ENCODE measurements at places on chromosomes 11 and 22.

DNA sequence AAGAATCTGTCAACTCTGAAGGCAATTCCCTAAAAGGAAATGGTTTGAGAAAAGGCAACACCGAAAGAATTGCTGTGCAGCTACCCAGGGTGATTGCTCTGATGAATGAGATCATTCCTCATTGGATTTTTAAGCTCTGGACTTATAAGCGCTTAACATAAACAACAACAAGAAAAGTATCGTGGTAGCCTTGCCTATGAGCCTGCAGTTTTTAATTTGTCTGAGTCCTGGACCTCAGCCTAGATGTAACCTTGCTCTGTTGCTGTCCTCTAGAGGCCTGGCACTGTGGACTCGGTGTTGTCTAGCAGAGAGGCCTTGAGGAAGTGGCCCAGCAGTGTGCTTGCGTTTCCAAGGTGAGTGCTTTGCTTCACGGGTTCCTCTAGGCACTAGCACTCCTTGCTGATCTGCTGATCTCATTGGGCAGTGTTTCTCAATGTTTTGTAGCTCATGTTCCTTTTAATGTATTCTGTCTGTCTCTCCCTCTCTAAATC is 20.4 kb downstream of the CCDC81 start:
- DNase-seq, result no peak

- DNase-seq, result no peak
Measured at GRCh38 chr11:118606157-118606843, 1.1 kb upstream of the PHLDB1 start.

- DNase-seq, result peak; percentile 15
Measured at GRCh38 chr11:131691181-131692041, 321.0 kb downstream of the NTM start.

GRCh38 chr22:42617155-42617983 is 2.7 kb upstream of the POLDIP3 start:
- DNase-seq, result no peak

DNA sequence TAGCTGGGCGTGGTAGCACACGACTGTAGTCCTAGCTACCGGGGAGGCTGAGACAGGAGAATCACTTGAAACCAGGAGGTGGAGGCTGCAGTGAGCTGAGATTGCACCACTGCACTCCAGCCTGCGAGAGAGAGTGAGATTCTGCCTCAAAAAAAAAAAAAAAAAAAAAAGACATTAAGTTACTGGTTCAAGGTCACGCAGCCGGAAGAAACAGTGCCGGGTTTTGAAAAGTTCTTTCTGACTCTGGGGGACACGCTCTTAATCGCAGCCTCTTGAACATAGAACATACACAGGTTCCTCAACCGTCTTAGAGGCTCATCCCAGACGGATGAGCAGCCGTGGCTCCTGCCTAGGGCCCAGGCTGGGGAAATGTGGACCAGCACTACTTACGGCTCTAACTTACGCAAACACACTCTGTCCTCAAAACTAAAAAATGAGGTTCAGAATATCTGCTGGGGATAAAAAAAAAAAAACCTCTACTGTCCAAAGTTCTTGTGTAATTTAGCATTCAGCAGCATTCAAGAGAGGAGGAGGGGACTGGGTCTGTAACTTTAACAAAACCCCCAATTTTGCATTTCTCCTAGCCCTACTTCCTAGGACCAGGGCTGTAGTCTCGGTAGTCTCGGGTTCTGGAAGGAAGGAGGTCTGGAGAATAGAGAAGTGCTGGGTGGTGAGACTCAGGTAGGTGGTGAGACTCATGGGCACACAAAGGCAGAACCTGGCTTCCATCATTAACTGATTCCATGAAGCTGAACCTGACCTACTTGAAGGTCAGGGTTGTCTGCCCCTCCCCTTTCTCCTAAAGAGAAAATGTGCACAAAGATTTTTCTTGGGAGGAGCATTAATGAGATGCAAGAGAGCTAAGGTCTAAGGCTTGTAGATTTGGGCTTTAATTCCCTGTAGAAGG is 6.0 kb downstream of the SPTBN2 start:
- no peak for DNase-seq

DNA sequence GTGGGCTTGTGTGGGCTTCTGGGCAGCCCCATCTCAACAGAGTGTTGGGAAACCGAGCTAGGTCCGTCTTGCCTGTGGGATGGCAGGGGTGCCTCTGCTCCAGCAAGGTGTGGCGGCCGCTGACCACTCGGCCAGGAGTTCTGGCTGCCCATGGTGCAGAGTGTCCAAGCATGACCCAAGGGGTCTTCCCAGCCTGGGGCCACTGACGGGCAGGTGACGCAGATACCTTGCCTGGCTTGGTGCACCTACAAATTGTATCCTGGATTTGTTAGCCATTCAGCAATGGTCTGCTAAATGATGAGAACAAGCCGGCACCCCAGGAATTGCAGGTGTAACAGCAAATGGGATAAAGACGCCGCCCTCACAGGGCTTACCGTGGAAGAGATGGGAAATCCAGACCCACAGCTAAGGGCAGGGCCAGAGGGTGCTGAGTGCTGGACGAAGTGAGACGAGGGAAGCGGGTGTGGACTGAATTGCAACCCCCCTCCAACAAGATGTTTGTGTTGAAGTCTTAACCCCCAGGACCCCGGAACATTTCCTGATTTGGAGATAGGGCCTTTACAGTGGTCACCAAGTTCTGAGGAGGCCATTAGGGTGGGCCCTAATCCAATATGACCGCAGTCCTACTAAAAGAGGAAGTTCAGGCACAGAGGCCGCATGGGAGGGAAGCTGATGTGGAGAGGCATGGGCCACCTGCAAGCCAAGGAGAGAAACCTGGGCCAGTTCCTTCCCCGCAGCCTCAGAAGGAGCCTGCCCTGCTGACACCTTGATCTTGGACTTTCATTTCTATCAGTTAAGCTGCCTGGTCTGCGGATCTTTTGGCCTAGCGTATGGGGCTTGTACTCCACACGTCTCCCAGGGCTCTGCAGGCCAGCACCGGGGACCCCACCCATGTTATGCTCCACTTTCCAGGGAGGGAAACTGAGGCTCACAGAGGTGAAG is 45.2 kb upstream of the LINC01488 start:
- no peak for DNase-seq

DNA sequence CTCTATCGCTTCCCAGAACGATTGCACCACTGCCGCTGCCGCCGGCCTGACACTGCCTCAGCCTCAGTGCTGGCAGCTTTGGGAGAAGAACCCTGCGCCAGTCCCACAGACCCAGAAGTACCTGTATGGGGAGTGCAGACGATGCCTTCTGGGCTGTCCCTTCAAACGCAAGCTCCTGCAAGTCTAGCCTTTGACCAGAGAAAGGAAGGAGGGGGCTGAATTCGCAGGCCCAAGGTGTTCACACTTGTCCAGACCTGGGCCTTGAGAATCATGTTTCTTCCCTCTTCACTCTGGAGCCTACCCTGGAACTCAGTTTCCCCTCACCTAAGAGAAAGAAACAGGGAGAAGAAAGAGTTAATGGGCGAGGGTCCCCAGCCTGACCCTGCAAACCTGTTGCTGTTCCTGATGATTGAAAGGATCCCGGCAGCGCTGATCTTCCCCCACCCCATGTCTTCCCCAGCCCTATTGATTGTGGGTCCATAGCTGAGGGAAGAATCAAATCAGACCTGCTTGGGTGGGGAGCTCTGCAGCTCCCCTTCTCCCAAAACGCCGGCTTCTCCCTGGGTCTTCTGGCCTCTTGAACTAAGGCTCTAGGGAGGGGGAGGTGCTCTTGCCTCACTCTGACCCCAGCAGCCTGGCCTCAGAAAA is 786 bp upstream of the MCAM start:
- no peak for DNase-seq

GRCh38 chr22:44335903-44336803 is 23.4 kb upstream of the SHISAL1 start:
- no peak for DNase-seq

GRCh38 chr11:122649116-122649515 is 6.4 kb upstream of the UBASH3B start:
- no peak for DNase-seq

DNA sequence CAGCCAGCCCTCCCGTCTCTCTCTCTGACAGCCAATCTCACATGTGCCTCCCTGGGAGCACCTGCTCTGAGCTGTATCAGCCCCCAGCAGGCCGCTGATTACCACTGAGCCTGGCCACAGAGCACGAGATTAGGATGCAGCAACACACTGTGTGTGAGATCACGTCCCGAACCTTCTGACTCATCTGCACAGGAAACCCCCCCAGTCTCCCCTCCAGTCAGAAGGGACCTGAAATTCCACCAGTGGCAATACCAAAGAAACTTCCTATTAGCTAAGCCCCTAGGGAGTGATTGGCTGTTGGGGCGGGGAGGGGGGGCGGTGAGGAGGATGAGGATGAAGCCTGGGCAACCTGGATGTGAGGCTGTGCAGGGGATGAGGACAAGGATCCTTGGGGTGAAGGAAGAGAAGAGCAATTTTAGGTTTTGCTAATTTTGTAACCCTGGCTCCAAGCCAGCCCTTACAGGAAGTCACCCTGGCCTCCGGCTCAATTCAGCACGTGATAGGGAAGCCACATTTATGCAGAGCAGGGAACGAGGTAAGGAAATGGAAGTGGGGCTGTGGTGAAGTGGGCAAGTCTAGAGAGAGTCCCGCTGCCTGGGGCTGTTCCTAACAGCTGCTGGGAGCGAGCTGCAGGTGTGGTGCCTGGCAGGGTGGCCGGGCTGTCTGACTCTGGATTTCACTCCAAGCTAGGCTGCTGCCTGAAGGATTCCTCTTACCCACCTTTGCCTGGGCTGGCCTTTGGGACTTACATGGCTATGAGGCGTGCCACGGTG is 1.9 kb downstream of the SLC43A3 start:
- DNase-seq, result no peak

GRCh38 chr11:45960387-45961095 is 38.1 kb downstream of the LARGE2 start:
- no peak for DNase-seq

- no peak for DNase-seq
Measured at GRCh38 chr22:44743804-44744211, 8.6 kb upstream of the ARHGAP8 start.

DNA sequence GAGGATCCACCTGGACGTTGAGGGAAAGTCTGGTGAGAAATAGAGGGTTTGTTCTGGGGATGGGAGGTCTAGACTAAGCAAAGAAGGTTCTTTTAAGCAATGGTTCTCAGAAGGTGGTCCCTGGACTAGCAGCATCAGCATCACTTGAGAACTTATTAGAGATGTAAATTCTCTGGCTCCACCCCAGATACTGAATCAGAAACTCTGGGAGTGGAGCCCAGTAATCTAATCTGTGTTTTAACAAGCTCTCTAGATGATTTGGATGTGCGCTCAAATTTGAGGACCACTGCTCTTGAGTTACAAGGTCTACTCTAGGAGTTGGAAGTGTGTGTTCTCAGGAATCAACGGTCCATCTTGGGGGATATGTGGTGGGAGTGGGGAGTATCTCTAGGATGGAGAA is 3.3 kb upstream of the ABCG4 start:
- no peak for DNase-seq

- no peak for DNase-seq
Measured at GRCh38 chr22:45740236-45740635, 68.6 kb downstream of the ATXN10 start.

GRCh38 chr22:29346659-29347058 is 31.2 kb upstream of the RASL10A start:
- DNase-seq, result no peak

DNA sequence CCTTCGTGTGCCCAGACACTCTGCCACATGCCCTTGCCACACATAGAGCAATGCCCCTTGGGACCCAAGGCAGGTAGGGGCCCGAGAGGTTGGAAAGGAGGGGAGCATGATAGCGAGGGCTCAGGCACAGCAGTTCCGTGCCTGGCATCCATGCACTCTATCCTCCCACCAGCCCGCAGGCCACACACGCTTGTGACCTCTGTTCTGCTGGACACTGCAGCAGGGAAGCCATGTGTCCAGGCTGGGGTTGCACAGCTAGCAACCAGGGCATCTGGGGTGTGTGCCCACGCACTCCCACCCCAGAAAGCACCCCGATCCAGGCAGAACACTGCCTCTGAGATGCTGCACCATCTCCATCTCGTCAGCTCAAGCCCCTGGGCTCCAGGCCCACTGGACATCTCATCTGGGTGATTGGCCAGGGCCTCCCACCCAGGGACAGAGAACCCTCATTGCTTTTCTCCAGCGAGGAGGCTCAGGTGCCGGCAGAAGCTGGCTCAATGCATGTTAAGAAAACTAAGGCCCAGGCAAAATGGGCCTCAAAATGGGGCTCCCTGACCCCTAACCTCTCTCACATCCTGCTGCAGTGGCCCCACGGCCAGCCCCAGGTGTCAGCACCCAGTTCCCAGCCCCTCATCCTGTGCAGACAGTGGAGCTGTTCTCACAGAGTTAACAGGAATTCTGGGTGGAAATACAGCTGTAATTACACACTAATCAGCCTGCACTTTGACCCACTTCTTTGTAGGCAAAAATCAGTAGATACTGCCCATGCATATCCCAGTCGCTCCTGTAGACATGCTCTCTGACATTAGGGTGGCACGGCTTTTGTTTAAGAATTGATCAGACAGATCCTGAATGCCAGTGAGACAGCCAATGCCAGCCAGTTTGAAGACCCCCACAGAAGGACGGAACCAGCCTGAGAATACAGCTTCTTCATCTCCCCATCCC is 173.9 kb upstream of the B3GAT1 start:
- no peak for DNase-seq

GRCh38 chr22:45602004-45602733 is 69.5 kb upstream of the ATXN10 start:
- no peak for DNase-seq

- DNase-seq, result no peak
Measured at GRCh38 chr11:36565031-36565610, 2.7 kb upstream of the RAG1 start.

DNA sequence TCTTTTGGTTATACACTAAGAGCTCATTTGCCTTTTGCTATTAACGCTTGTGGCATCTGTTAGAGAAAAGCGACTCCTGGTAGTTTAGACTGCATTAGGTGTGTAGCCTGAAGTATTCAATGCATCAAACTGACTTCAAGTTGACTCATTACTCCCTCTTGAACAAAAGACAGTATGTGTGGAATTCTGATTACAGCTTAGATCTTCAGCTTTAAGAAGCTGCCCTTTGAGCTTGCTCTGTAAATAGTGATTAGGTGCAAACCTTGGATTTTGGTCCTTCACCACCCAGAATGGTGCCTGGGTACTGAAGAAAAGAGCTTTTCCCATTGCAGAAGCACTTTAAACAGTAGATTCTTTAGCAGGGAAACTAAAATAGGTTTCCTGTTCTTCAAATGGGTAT is 62.1 kb downstream of the FAT3 start:
- no peak for DNase-seq

GRCh38 chr11:1167751-1168231 is 10.0 kb downstream of the MUC5AC start:
- no peak for DNase-seq

DNA sequence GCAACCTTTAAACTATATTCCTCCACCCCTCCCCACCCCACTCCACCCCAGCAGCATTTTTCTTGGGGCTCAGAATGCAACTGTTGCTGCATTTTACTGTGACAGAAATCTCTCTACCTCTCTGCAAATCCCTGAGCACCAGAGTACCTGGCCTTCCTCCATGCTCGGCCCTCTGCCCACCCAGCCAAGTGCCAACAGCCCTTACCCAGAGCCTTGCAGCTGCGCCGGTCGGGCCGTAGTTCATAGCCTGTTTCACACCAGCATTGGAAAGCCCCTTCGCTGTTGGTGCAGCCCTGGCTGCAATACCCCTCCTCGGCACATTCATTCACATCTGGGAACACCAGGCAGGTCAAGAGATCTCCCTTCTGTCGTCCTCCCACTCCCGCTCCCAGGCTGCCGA is 23.4 kb downstream of the LRP4 start:
- no peak for DNase-seq

Data from NCI-H2107 (cell line).